ENCODE measurements at places on chromosomes 4 and X. TPM values are rescaled to one million over a fixed set of nuclear protein-coding genes. Genes with fewer than 3 reads are reported as not detected.

The NKX6-1 gene
- total RNA-seq: under 0.01 TPM

The BST1 gene
- total RNA-seq: 5.3 TPM

GRCh38 chrX:34656842-34657725 lies at the start of gene TMEM47:
Gene TMEM47 (minus strand): TSS chrX:34657285. CDS start chrX:34657029, 256 bp downstream.
- DNase-seq: peak; percentile 70

DNA sequence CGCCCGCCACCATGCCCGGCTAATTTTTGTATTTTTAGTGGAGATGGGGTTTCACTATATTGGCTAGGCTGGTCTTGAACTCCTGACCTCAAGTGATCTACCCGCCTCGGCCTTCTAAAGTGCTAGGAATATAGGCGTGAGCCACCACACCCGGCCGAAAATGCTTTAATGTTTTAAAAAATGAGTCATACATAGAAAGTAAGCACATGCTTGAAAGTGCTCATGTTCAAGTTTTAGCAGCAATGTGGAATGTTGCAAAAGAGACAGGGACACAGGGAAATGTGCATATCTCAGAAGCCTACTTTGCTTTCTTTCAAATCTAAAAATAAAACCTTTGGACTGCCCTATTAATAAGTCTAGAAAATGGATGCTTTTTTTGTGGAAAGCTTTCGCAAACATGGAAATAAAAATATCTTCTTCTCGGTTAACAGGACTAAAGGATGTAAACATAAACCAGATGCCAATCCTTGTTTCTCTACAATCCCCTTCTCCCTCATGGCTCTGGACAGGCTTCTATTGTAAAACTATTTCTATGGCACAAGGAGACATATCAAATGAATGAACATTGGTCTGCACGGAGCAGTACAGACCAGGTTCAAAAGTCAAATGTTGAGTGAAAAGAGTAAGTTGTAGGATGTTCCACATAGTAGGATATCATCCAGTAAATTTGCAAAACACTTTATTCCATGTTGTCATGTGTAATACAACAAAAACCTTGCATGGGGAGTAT lies 15.0 kb downstream of the MECP2 start:
- DNase-seq: peak; percentile 76

The PAGE4 gene
- not detected for total RNA-seq

DNA sequence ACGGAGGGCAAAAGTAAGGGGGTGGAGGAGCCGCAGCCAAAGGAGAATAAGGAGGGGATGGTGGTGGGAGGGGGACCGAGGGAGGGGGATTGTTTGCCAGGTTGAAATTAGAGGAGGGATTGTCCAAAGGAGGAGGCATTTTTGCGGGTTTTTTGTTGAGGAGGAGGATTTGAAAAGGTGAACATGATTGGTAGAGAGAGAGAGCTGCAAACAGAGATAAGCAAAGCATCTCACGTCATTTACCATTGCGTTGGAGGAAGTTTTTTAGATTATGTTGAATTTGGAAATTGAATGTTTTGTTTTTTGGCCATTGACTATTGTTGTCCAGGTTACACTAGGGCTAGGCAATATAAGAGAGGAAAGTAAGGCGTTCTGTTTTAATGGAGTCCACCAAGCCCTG lies 54.5 kb upstream of the ABCB7 start:
- DNase-seq: no peak

The CXXC4 gene
- under 0.01 TPM for total RNA-seq

GRCh38 chr4:103451341-103451740 lies 253.2 kb upstream of the CENPE start:
- DNase-seq: no peak

DNA sequence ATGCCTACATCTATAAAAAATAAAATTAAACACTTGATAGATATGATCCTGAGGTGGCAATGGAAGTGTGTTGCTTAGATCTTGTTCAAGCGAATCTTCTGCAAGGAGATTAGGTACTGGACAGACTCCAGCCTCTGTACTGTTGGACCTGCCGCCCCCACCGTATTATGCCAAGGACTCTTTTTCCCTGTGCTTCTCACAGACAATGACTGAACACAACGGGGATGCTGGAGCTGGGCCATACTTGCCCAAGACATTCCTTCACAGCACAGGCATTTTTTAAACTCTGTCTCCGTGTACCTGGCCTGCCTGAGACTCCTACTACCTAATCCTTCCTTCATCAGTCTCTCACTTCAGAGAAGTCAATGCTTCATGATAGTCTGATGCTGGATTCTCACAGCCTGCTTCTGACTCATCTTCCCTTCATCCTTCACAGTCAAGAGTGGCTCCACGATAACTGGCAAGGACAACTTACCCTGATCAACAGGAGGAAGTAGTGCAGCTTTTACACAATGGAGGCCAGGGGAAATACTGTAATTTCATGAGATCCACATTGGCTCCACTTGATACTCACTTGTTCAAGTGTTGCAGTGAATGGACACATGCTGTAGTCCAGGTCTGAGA lies 754.6 kb upstream of the AGA start:
- peak; percentile 21 for DNase-seq

The FBXW7 gene
- total RNA-seq: 64.7 TPM

DNA sequence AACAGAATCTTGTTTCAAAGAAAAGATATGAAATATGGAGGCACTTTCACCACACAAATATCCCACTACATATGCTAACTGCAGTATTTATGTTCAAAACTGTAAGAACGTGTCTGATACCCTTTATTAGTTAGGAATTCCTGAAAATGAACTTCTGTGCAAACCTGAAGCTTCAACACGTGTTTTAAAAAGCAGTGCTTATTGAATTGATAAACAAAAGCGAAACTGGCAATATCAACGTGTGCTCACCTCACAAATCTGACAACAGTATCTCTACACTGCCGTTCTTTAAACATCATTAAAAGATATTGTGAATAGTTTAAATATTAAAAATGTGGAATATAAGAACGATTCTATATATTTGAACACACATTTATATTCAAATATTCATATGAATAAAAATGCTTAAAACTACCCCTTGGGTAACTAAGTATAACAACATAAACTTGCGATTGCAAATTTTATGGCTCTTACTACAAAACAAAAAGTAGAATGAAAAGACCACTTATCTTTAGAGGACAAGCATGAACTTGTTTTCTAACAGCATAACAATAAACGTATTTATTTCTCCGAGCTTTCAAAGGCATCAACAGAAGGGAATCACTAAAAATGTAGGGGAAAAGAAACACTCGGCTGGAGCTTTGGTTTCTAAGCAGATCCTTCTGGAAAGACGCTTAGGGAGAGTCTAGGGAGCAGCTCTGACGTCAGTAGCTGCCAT lies at the start of gene LRP2BP:
Gene LRP2BP, minus strand, starts transcription at position 687 of the 718 bp plus-strand sequence. CDS start 17,738 bp downstream, outside the sequence.
- no peak for DNase-seq

The UGT2A3 gene
- not detected for total RNA-seq

DNA sequence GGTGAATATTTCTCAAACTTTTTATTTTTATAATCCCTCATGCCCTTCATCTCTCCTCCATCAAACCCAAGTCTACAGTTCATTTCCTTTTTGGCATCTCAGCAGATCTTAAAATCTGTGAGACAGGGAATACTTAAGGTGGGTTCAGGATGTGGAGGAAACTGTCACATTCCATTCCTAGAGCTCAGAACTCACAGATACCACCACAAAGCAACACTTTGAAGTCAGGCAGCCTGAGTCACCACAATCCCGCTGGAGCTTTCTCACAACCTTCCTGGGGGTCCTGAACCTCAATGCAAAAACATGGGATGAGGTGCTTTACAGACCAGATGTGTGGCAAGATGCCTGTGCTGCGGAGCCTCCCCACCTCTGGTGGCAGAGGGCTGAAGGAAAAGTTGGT lies 63.2 kb downstream of the HHIP start:
- DNase-seq: peak; percentile 89

DNA sequence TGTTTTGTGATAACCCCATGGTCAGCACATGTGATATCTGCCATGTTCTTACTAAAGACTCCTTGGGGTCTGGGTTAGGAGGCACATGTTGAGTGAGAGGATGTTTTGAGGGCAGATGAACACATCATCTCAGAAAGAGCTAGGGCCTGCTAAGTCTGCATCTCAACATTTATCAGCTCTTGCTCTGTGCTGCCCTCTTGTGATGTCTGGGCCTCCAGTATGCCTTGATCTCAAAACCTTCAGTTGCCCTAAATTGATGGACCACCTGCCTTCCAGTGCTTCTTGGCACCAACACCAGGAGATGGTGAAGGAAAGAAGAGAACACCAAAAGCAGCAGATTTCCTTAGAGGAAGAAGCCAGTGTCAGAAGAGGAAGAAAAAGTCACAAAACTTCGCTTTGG lies 22.5 kb downstream of the MID1 start:
- peak; percentile 32 for DNase-seq

GRCh38 chrX:66050140-66050569 lies 10.3 kb upstream of the VSIG4 start:
- DNase-seq: no peak

The LEF1 gene
- total RNA-seq: 0.56 TPM

GRCh38 chrX:47831788-47832187 lies 4.9 kb upstream of the ZNF81 start:
- peak; percentile 18 for DNase-seq

The TCEAL2 gene
- total RNA-seq: not detected

DNA sequence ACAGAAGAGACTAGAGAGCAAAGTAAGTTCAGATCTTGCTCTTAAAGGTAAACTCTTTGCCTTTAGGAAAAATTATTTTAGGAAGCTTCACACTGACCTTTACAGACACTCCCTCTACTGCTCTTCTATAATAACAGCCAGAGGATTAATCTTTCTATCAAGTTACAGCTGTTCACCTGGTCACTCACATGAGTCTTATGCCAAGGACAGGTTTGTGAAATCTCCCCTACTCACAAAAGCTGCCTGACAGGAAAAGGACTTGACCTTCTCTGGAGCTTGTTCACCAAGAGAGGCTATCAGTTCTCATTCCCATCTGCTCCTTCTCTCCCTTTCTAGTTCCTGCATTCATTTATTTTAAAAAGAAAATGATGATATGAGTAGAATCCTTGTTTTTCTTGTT lies 117.3 kb downstream of the C4orf51 start:
- DNase-seq: no peak

The MAGED4B gene
- 35.5 TPM for total RNA-seq

The RNF175 gene
- not detected for total RNA-seq

- no peak for DNase-seq
Measured at GRCh38 chr4:17698116-17698515, 83.3 kb downstream of the FAM184B start.

The GPR82 gene
- total RNA-seq: not detected

- DNase-seq: peak; percentile 51
Measured at GRCh38 chrX:15055146-15055930, 182.1 kb downstream of the MOSPD2 start.

DNA sequence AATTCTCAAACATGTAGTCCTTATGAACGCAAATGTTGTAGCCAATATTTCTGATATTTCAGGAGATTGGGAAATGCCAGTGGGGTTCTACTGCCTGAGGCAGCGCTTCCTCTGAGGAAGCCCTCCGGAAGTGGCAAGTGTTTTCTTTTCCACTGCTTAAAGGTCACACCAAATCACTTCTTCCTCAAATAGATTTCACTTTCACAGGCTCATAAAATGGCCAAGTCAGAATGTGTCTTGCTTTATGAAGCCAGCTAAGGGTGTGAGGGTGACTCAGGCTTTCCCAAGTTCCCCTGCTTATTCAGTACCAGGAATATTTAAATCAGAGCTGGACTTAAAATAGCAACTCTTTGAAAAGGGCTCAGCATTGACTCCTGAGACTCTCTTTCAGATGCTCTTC lies 514.2 kb upstream of the DIPK2B start:
- peak; percentile 71 for DNase-seq

The HSFX2 gene
- not detected for total RNA-seq

The DCHS2 gene
- total RNA-seq: not detected

The EDNRA gene
- 6.5 TPM for total RNA-seq

DNA sequence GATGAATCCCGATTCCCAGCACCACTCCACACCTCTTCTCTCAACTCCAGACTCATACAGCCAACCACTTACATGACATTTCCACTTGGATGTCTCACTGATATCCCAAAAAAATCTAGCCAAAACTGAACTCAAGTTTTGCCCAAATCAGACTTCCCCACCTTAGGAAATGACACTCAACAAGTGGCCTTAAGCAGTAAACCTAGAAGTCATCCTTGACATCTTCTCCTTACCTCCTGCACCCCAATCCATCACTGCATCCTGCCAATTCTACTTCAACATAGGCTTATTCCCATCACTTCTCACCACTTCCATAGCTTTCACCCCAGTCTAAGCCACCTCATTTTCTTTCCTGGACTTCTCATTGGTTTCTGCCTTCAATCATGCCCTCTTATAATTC lies 39.1 kb downstream of the PRPS1 start:
- DNase-seq: no peak

DNA sequence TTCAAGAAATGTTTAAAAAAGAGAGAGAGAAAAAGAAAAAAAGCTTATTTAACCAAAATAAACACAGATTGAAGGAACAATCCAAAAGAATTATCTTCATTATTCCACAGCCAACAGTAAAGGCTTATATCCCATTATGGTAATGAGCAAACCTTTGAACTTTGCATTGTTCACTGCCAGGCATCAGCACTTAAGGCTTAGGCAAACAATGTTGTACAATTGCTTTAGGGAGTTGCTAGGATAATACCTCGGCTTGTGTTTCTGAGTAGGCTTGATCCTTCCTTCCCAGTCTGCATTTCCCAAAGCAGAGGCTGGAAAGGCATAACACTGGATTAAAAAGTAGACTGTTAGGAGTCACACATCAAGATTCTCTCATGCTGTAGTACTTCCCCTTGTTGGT lies 352.7 kb upstream of the IGFBP7 start:
- DNase-seq: no peak

GRCh38 chr4:106851726-106852125 lies 184.4 kb downstream of the DKK2 start:
- DNase-seq: no peak

- DNase-seq: no peak
Measured at GRCh38 chrX:125404667-125405160, 85.0 kb downstream of the TEX13C start.

- DNase-seq: peak; percentile 50
Measured at GRCh38 chr4:80125252-80126177, 52.5 kb upstream of the ANTXR2 start.

- no peak for DNase-seq
Measured at GRCh38 chr4:89712827-89713226, 124.1 kb downstream of the SNCA start.

- no peak for DNase-seq
Measured at GRCh38 chrX:70488856-70489255, 44.2 kb downstream of the DLG3 start.

DNA sequence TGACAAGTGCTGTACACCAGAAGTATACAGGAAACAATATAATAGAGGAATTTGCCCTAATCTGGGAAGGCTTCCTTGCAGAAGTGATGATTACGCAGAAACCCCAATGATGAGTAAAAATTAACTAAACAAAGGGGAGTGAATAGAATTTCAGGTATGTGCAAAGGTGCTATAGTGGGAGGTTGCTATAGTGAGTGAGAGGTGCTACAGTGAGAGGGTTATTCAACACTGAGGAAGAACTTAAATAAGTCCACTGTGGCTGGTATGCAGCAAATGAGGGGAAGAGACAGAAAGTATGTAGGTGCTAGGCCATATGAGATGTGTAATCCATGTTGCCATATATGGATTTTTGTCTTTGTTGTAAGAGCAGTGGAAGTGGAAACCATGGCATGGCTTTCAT lies 69.5 kb downstream of the TRIM2 start:
- no peak for DNase-seq

The SPIN2A gene
- total RNA-seq: 0.18 TPM

Data from IMR-90 (cell line).